CD4-positive, alpha-beta T cell treated with Interleukin-17A for 1 hour (primary cell): ENCODE measurements at places on chromosomes 6 and 20.

GRCh38 chr20:366041-366718 is 14.4 kb upstream of the TRIB3 start:
- no peak for DNase-seq

GRCh38 chr6:1821513-1822183 is 211.9 kb downstream of the FOXC1 start:
- DNase-seq = no peak

DNA sequence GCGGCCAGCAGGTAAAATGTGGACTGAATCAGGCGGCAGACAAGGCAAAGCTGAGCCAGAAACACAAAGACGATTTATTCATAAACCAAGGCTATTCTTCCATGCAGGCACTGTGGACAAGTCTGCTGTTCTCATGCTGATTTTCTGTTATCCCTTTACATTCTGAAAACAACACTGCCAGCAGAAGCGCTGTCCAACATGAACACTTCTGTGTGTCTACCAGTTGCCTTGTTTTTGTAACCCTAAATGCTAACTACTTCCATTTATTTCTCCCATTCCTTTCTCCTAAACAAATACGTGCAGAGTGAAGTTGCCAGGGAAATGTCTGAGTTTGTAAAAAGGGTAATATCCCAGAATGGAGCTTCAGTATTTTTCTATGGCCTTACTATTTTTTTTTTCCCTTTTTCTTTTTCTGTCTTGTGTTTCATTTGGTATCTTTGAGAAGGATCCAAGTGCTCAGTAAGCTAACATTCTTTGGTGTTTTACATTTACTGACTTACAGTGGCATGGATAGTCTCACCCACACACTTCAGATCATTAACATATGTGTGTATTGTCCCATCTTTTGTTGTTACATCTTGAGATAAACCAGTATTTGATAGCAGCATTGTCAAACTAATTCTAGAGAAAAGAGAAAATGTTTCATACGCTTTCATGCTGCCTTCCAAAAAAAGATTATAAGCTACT is 1308.9 kb upstream of the MAP3K7 start:
- no peak for DNase-seq

- DNase-seq = peak; percentile 88
Observed at GRCh38 chr20:44475694-44476560, at the start of gene TTPAL. TTPAL (plus strand) TSS chr20:44475874; CDS start chr20:44480000, 4,126 bp downstream.

DNA sequence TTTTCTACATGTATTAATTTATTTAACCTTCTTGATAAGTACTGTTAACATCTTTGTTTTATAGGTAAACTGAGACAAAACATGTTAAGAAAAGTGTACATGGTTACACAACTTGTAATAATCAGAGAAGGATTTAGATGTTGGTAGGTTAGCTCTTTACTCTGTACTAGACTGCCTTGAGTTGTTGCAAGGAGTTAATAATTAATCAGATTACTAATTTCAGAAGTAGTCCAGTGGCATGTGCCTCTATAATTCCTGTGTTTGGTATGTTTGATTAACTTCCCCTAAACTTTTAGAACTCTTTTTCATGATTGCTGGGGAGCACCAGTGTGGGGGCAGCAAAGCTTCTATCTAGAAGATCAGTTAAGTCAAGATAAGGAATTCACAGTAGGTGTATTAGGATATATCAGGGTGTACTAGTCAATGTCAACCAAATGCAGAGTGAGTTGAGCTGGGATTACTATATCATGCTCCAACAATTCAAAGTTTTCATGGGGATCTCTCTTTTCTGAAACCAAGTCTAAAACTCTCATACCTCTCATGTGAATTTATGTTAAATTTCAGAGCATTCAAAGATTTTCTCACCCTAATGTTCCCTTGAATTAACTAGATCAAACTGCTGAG is 129.7 kb upstream of the AHI1 start:
- DNase-seq = no peak

DNA sequence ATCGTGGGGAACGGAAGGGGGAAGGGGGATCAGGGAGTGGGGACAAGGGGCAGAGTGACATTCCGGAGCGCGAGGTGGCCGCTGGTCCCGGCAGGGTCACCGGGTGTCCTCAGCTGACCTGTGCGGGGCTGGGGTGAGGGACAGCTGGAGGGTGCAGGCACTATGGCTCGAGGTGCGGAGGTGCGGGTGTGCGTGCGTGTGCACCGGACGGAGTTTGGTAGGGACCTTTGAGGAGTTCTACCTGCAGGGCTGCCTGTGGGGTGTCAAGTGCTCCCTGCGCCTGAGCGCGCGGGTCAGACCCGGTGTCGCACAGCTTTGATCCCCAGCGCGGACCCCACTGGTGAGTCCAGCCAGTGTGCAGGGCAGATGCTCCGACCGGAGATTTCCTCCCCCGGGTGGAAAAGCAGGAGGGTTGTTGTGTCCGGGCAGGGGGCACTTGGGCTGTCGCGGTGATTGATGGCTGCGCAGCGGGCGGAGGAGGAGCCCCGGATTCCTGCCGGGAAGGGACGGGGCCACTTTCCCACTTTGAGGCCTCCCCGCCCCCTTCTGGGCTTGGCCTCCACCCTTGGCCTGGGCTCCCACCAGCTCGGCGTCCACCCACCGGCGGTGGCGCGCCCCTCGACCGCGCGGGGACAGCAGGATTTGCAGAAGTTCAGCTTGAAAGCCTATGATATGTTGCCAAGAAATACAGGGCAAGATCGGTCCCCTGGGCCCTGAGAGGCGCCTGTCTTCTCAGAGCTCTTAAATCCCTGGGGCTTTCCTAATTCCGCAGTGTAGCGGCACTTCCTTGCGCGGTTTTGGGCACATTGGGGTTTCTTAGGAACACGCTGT is 658 bp downstream of the RIN2 start:
- DNase-seq = no peak

- DNase-seq = peak; percentile 73
Observed at GRCh38 chr6:129730477-129731165, 20.6 kb upstream of the ARHGAP18 start.

- DNase-seq = no peak
Observed at GRCh38 chr20:63908008-63908682, 13.2 kb downstream of the DNAJC5 start.

- DNase-seq = no peak
Observed at GRCh38 chr6:161850562-161850961, 576.7 kb upstream of the AGPAT4 start.

GRCh38 chr6:52016915-52017748 is 70.3 kb downstream of the PKHD1 start:
- DNase-seq = no peak

DNA sequence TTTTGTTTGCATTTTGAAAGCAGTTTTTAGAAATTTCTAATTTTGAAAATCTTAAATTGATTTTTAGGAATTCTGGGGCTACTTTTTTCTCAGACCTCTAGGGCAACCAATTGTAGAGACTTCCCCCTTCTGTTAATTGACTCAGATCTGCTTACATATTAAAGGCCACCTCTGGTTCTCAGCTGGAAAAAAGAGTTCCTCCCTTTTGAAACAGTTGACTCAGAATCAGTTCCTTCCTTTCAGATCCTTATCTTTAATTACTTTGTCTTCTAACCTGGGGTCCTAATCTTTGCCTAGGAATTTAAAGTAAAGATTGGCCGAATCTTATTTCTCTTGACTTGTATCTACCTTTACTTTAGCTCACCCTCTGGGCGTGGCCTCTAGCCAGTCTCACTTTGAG is 146.8 kb downstream of the LAMA2 start:
- DNase-seq = no peak

DNA sequence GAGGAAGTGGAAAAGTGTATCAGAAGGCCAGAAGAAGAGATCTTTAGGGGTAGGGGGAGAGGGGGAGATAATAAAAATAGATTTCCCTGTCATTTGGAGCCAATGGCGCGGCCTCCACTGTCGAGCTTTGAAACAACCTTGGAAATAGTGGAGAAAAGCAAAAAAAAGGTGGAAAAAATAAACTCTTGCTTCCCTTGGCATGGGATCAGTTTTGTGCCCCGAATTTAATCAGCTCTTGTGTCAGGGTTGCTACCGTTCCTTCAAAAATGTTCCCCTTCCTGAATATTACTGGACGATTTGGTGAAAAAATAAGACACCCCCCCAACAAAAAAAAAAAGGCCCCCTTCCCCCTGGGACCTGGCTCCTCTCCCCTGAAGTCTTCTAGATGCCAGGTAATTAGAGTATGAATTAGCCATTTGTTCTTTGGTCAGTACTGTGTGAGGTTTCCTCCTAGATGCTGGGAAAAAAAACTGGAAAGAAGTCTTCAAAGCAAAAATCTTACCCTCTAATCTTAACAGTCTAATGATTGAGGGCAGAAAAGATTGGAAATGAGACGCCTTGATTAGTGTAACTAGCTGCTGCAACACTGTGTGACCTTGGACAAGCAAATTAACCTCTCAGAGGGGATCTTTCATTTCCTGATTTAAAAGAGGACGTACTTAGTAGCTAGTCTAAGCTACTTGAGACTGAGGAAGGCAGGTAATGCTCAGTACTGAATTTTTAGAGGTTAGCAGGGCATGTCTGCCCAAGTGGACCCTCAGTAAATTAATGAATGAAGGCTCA is 872 bp upstream of the RBM39 start:
- peak; percentile 69 for DNase-seq

DNA sequence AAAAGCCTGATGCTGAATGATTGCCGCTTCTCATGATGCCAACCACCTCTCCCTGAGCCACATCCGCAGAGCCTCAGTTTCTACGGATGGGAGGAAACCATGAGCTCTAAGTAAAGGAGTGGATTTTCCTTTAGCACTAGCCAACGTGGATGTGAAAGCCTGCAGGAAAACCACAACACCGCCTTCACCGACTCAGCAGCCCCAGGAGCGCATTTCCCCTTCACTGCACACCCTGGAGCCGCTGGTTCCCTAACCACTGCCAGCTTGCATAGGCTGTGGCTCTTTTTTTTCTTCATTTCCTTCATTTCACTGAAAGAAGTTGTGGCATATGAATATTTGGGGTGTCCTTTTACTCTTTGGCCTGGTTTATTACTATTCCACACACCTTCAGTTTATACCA is 50.5 kb upstream of the SSTR4 start:
- peak; percentile 0 for DNase-seq

- no peak for DNase-seq
Observed at GRCh38 chr6:3205913-3206312, 21.5 kb downstream of the TUBB2B start.

DNA sequence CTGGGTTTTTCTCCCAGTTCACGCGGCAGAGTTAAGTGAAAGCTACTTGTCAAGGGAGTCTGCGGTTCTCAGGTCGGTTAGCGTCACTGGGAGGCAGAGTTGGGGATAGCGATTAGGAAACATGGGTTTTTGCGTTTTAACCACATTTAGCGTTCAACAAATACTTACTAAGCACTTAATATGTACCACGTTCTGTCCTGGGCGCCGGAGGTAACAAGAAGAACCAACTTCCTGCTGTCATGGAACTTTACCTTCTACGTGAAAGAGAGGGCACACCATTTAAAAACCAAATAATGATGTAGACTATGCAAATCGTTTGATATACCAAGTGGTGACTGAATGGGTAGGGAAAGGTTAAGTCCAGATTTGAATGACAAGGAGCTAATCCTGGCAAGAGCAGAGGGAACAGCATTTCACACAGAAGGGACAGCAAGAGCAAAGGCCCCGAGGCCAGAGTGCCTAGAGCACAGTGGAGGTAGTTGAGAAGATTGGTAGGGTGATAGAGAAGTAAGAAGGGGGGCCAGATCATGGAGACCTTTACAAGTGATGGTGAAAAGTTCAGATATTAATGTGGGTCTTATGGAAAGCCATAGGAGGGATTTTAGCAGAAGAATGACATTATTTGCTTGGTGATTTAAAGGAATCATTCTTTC is 744 bp downstream of the RIOK1 start:
- peak; percentile 74 for DNase-seq
